Hepatocyte (in vitro differentiated cells): ENCODE measurements at places on chromosomes 7 and 10. TPM values are rescaled to one million over a fixed set of nuclear protein-coding genes. Genes with fewer than 3 reads are reported as not detected.
A peak's percentile ranks its signal among the peaks of the same experiment; 100 is the strongest.

- no peak for DNase-seq
Measured at GRCh38 chr10:110429301-110429700, 68.4 kb upstream of the DUSP5 start.

DNA sequence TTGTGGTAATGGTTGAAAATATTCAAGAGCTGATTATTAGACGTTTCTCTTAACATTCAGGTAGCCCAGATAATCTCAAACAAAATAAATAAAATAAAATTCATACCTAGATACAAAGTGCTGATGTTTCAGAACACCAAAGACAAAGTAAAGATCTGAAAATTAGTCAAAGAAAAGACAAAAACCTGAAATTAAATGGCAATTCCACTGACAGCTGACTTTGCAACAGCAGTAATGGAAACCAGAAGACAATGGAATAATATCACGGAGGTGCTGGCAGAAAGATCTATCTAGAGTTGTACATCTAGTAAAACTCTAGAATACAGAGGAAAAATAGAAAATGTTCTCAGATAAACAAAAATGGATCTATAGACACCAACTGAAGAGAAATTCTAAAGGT lies 58.0 kb upstream of the IKZF1 start:
- DNase-seq = no peak

DNA sequence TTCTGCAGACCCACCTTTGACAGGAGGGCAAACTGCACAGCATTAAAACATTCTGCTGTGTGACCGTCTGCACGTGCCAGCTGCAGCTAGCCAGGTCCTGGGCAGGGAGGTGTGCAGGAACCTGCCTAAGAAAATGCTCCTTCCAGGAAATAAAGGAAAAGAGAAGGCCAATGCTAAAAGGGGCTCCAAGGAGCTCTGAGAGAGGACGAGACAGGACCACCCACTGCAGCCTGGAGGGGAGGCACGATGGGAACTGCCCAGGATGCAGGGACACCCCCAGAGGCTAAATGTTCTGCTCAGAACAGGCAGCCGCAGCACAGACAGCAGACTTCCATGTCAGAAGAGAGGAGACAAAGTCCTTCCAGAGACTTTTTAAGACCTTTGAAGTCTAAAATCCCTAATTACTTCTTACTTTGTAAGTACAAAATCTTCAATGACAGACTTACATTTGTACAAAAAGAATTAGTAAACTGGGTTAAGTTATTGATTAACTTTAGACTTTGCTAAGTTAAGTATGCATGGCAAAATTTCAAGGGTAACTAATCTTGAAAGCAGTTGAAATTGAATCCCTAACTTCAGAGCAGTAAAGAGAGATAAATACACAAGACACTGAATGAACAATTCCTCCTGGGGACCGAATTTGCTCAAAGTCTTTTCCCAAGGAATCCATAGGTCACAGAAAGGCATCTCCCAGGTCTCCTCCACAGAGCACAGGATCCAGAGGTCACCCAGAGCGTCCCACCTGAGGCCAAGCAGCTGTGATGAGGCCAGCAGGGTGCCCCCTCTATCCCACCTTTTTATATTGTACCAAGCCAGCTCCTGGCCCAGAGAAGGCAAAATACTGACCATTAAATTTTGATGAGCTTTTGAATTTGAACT lies 21.5 kb downstream of the HSPA12A start:
- DNase-seq = no peak

DNA sequence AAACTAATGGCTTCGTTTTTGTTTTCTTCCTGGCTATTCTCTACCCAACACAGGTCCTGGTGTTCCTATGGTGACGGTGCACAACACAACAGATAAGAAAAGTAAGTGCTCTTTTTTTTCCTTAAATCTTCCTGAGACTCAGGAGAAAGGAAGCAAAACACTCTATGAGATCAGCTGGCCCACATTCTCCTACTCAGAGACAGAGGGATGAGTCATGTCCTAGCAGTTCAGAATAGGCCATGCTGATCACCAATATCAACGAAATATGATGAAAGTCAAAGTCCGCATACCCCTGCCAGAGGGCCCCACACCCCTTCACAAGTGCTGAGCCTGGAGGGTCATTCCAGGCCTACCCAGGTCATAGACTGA lies 149.2 kb downstream of the PAXIP1 start:
- DNase-seq = peak; percentile 25

- peak; percentile 89 for DNase-seq
Measured at GRCh38 chr7:149872419-149873073, 1.2 kb upstream of the ATP6V0E2 start.

- DNase-seq = no peak
Measured at GRCh38 chr10:33248638-33249037, 85.8 kb downstream of the NRP1 start.

- DNase-seq = no peak
Measured at GRCh38 chr7:116403265-116403664, 96.3 kb upstream of the CAV2 start.

DNA sequence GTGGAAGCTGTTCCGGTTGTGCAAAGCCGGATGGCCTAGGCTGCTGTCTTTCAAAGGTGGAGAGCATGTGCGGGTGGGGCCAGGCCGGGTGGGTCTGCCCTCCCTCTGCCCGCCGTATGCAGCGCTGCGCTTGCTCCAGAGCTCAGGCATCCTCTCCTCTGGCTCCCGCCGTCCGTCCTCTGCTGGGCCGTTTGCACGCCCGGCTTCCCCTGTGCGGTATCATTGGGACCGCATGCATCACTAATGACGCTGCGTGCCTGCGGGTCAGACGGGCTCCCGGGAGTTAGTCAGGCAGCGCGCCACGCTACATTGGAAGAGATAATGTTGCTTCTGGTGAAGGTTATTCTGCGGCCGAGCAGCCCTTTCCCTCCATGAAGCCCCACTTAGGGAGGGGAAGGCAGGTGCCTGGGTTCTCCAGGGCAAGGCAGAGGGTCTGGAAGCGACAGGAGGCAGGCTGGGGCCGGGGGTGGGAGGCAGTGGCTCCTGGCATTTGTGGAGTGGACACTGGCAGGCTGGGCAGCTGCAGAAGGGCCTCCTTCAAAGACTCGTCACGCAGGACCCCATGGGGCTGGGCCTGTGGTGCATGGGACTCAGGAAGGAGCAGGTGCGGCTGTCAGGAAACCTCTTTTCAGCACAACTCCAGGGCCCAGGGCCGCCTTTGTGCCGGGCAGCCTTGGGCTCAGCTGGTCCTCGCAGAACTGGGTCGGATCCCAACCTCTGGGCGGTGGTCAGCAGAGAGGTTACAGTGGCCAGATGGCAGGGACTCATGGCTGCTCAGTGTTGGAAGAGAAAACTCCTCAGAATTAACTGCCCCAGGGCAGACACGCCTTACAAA lies 318.5 kb downstream of the WDR37 start:
- no peak for DNase-seq

The XPNPEP1 gene
- 89.7 and 99.4 TPM in 2 replicates for total RNA-seq

The SH2D4B gene
- not detected in 2 replicates for total RNA-seq

DNA sequence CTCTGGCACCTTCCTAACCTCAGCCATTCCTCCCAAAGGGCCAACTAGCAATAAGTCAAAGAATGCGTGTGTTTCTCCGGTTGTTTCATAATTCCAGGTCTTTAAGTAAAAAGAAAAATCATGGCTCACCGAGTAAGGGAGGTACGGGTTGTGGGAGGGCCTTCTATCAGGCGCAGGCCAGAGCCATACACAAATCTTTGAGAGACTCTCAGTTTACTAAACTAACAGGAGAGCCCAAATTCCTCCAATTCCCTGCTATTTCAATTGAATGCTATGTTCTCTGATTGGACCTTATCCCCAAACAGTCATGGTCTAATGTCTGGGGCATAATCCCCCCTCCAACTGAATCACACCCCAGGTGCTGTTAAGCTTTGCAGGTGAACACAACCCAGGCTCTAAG lies 26.2 kb upstream of the SLF2 start:
- no peak for DNase-seq

GRCh38 chr10:74186678-74187077 lies 35.7 kb downstream of the ADK start:
- no peak for DNase-seq

- DNase-seq = no peak
Measured at GRCh38 chr7:152970481-152970880, 210.9 kb downstream of the ACTR3B start.

DNA sequence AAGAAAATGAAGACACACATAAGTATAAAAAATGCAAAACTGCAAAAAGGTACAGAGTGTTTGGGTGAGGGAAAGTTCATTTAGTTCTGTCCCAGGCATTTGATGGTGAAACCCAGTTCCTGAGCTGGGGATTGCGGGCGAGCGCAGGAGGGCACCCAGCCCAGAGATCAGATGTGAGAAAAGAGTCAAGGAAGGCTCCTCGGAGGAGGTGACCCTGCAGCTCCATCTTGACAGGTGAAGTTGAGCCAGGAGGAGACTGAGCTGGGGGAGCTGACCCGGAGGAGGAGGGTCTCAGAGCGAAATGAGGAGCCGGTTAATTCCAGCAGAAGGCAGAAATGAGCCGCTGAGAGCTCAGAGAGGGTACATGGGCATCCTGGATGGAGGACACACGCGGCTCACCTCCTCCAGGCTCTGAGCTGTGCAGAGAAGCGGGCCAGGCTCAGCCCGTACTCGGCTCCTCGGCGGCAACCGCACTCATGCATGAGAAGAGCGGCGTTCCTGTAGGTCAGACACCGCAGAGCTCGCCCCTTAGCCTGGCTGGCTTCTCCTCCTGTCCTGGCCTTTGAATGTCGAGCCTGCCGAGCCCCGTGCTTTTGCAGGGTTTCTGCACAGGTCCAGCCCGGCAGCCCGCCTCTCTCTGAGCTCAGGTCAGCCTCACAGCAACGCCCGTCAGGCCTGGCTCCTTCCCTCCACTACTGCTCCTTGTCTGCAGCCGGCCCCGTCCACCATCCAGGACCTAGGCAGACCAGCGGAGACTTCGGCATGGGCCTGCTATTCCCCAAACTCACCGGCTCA lies 9.5 kb upstream of the RAMP3 start:
- DNase-seq = no peak

DNA sequence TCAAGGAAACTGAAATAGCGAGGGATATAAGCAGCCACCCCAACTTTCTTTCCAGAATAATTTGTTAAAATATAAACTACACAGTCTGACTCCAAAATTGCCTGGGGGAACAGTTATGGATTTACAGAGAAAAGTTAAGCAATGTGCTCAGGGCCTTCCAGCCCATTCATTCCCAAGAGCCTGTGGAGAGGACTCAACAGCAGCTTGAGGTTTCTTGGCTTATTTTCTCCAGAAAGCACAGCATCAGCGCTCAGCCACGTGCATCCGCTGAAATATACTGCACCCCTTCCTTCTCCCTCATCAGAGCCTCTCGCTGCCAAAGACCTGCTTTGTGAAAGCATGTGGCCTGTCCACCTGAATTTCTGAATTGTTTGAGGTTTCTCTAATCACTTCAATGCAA lies 375.2 kb upstream of the VWC2 start:
- DNase-seq = no peak

The PSMG3 gene
- total RNA-seq = 27.5 and 42.7 TPM in 2 replicates

The CDC14C gene
- total RNA-seq = 0.08 and 0.23 TPM in 2 replicates

GRCh38 chr7:159253657-159254056 lies 109.0 kb upstream of the VIPR2 start:
- no peak for DNase-seq

DNA sequence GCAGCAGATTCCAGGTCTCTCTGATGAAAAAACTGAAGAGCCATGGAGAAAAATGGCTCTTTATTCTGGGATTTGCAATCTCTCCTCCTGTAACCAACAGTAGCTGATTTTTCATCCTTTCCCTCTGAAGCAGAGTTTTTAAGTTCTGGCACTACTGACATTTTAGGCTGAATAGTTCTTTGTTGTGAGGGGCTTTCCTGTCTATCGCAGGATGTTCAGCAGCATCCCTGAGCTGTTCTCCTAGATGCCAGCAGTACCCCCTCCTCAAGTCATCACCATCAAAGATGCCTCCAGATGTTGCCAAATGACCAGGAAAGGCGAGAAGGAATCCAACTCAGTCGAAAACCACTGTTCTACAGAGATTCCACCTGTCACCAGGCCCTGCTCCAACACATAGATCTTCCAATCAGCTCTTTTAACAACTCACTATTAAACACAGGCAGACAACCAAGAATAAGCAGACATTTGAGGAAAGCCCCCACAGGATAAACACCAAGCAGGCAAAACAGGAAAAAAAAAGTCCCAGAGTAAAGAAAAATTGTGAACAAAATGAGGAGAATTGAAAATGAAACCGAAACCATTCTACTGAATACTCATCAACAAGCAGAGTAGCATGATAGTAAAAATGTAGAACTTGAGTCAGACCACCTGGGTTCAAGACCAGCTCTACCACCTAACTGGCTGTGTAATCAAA lies 124.8 kb downstream of the MPP7 start:
- DNase-seq = no peak

The LIPJ gene
- total RNA-seq = 0.17 TPM in 1 of 2 replicates, not detected in the other

DNA sequence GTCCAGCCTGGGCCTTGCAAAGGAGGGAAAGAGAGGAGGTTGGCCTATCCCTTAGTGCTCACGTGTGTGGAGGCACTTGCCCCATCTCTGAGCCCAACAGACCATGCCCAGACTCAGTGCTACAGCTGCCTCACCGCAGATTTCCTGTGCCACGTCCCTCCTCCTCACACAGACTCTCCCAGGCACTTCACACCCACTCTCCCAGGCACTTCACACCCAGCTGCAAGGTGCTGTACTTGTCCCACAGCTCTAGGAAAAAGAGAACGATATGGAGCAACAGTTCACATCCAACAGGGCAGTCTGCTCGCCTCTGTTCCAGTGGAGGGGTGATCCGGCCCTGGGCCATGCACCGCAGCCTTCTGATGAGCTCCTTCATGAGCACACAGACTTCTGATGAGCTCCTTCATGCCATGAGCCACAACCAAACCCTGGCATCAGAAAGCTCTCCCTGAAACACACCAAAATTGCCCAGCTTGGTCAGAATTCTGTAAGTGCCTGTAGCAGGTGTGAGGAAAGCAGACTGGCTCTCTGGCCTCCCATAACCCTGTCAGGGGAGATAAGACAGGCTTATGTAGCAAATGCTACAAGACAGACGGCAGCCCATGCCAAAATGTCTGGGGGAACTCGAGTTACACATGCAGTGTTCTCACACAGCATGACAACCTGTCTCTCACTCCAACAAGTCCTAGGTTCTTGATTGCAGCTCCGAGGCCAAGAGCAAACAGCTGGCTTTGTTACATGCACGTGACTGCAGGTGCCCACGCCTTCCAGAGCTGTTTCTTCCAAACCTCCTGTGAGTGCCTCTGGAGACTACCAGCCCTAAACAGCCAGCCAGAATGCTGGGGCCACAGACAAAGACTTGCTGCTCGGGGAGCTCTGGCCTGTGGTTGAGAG lies 348.5 kb downstream of the GRID1 start:
- DNase-seq = no peak

- DNase-seq = no peak
Measured at GRCh38 chr10:60169111-60169510, 220.6 kb downstream of the ANK3 start.

The MYL10 gene
- total RNA-seq = 0.23 and 0.60 TPM in 2 replicates

GRCh38 chr10:120962756-120963593 lies 111.8 kb downstream of the WDR11 start:
- DNase-seq = no peak

The EBF3 gene
- total RNA-seq = 0.40 and 0.77 TPM in 2 replicates
